Fibroblast of skin of right quadriceps (primary cell): ENCODE measurements at places on chromosomes 16 and 17.

DNA sequence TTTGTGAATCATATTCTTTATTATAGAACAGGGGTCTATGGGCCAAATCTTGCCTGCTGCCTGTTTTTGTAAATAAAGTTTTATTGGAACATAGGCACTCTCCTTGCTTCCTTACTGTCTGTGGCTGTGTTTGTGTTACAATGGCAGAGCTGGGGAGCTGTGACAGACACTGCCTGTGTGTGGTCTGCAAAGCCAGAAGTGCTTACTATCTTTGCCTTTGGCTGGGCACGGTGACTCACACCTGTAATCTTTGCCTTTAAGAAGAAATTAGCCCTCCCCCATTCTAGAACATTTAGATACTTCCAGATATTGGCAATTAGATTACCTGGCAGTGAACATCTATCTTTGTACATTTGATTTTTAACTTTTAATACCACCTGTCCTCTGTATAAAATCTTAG, 308.3 kb downstream of the FOXL1 start:
- DNase-seq: no peak

GRCh38 chr17:75103601-75104554, 5.9 kb upstream of the ARMC7 start:
- DNase-seq: no peak

GRCh38 chr16:50273888-50274325, 7.6 kb downstream of the ADCY7 start:
- DNase-seq: no peak

- DNase-seq: peak; percentile 98
These were observed 13.3 kb upstream of the CAVIN1 start for GRCh38 chr17:42436391-42436790.

DNA sequence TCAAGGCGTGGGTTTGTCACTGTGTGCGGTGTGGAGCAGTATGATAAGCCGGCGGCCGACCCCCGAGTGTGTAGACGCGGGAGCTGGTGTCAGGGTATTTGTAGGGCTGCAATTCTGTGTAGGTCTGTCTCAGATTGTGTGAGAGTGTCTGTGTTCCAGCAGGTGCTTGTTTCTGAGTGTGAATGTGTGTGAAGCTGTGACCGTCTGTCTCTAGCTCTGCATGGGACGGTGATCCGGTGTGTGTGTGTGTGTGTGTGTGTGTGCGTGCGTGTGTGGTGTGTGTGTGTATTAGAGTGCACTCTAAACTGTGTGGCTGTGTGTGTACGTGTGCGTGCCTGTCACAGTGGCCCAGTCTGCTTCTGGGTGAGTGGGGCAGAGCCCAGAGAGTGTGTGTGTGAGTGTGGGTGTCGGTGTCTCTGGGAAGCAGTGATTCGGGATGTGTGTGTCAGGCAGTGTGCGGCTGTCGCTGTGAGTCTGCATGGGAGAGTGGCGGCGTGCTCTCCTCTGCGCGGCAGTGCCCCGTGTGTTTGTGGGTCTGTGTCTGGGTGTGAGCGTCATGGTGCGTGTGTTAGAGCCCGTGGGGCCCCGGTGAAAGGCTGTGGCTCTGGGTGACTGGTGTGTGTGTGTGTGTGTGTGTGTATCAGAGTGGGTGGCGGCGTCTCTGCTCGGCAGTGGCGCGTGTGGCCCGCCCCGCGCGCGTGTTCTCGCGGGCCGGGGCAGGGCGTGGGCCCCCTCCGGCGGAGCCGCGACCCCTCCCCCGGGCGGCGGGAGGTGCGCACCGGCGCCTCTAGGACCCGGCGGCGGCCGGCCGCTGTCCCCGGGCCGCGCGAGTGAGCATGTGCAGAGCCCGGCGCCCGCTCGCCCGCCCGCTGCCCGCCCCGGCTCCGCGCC, at the start of gene WSCD1:
Gene WSCD1 (plus strand): TSS at position 841 of the 891 bp plus-strand sequence. CDS start 10,280 bp downstream, outside the sequence.
- no peak for DNase-seq

GRCh38 chr16:83143788-83144187, 517.0 kb downstream of the CDH13 start:
- DNase-seq: peak; percentile 14

GRCh38 chr17:29572691-29573557, 4.4 kb downstream of the TP53I13 start:
- peak; percentile 51 for DNase-seq

DNA sequence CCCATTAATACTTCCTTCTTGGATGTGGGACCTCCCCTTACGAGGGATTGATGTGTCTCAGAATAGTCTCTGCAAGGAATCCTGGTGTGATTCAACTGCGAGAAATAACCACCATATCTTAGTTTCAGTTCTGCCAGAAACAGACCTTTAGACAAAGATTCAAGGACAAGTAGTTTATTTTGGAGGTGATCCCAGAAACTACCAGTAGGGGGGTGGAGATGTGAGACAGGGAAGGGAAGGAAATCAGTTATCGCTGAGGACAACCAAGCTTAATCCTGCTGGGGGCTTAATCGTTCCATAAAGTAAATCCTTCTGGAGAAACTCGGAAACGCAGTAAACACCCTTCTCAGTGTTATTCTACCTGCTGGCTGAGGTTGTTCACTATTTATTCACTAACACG, 5.0 kb upstream of the SDR42E1 start:
- peak; percentile 75 for DNase-seq

DNA sequence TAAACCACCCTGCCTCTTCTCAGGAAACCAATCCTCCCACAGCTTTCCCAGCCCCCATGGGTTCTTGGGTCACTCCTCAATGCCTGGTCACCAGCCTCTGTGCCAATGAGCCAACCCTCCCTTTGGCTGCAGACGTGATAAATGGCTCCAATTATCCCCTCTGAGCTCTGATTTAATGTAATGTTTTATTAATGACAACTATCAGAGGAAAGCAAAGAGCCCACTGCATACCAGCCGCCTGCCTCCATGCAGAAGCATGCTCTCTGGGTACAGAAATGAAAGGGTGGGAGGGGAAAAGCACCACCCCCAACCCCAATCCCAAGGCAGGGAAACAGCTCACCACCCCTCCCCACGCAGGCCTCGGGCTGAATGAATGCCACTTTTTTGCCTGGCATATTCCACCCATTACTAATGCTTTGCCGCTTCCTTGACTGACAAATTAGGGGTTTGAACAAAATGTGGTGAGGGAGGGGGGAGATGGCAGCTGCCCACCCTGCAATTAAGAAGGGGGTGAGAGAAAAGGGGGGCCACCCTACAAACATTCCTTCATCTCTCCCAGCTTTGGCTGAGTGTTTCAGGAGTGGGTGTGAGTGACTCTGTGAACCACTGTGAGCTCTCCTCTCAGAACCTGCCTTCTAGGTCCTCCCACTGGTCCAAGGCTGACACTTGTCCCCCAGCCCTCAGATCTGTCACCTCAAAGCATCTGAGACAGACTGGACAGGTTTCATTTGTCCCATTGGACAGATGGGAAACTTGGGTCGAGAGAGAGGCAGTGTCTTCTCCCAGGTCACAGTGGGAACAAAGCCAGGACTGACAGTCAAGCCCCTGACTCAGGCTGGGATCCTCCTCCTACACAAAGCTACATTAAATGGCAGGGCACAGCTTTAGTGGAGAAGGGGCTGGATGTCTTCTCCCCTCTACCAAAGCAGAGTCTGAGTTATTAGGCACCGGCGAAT, 161.5 kb downstream of the TMEM132E start:
- DNase-seq: no peak

GRCh38 chr16:26649381-26650045, 417.2 kb upstream of the C16orf82 start:
- DNase-seq: no peak

DNA sequence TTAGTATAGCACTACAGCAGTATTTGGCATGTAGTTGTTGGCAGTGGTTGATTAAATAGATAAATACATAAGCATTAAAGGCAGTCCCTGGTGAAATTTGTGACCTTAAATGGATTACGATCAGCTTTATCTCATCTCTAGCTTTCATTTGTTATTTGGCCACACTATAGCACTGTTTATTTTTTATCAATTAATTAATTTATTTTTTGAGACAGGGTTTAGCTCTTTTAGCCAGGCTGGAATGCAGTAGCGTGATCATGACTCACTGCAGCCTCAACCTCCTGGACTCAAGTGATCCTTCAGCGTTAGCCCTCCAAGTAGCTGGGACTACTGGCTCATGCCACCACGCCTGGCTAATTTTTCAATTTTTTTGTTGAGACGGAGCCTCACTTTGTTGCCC, 18.7 kb upstream of the ARHGAP17 start:
- DNase-seq: no peak

DNA sequence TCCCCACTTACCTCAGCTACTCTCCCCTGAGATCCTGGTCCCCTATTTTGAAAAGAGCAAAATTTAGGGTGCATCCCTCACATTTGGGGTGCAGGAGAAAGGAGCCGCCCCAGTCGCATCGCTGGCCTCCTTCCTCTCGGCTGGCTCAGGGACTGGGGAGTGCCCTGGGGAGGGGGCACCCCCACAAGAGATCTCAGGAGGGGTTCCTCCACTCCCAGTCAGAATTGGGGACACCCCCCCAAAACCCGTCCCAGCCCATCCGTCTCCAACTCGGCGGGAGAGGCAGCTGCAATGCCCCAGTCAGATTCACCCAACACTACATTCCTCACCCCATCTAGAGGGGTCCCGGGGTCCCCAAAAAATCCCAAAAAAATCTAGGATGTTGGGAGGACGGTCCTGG, 3.5 kb upstream of the BCL6B start:
- no peak for DNase-seq

DNA sequence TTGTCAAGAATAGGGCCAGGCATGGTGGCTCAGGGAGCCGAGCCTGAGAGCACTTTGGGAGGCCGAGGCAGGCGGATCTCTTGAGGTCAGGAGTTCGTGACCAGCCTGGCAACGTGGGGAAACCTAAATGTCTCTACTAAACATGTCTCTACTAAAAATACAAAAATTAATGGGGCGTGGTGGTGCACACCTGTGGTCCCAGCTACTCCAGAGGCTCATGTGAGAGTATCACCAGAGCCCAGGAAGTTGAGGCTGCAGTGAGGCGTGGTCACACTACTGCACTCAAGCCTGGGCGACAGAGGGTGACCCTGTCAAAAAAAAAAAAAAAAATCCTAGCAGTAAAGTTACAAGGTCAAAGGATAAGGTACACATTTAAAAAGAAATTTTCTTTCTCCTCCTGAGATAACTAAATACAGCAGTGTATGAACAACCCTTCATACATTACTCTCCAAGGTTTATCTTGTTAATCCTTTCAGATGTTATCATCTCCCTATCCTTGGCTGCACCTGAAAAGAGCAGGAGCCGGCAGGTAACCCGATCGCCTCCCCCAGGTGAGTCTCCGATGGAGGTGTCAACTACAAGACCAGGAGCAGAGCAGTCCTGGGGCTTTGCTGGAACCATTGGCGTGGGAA, 122.3 kb downstream of the GOSR1 start:
- DNase-seq: no peak

GRCh38 chr17:77045441-77046041, 95.2 kb upstream of the SEC14L1 start:
- no peak for DNase-seq

GRCh38 chr17:68197091-68197996, 50.5 kb upstream of the AMZ2 start:
- DNase-seq: no peak

- DNase-seq: no peak
These were observed 14.1 kb downstream of the ALDH3A1 start for GRCh38 chr17:19733953-19734526.

- peak; percentile 77 for DNase-seq
These were observed 63.9 kb downstream of the MYO1D start for GRCh38 chr17:32813021-32813420.

- peak; percentile 29 for DNase-seq
These were observed 92.5 kb downstream of the SDK2 start for GRCh38 chr17:73551759-73552158.

GRCh38 chr16:23876256-23876896, 40.6 kb downstream of the PRKCB start:
- DNase-seq: no peak

- DNase-seq: no peak
These were observed 60.4 kb upstream of the AKTIP start for GRCh38 chr16:53563426-53563825.

GRCh38 chr17:6303664-6304063, 131.3 kb downstream of the AIPL1 start:
- DNase-seq: peak; percentile 15

DNA sequence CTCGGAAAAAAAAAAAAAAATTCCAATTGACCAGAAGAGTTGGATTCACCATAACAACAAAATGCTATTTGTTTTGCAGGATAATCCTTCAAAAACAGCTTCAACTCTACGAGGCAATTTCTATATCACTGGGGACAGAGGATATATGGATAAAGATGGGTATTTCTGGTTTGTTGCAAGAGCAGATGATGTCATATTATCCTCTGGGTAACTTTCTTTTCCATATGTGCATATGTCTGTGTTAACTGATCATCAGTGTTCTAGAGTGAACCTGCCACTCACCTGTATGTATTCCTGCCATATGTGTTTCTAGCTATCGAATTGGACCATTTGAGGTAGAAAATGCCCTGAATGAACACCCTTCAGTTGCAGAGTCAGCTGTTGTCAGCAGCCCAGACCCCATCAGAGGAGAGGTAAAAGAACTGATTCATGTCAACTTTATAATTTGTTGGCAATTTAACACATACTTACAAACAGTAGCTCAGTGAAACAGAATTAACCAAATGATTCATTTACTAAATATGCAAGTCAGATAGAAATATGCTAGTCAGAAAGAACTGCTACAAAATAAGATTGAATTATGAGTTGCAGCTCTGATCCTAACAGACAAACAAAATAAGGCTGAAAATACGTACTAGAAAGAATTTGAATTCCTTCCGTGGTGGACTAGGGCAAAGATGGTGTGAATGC, 14.2 kb downstream of the ERI2 start:
- peak; percentile 28 for DNase-seq

- DNase-seq: no peak
These were observed 90.5 kb downstream of the SEC14L1 start for GRCh38 chr17:77231076-77231871.

DNA sequence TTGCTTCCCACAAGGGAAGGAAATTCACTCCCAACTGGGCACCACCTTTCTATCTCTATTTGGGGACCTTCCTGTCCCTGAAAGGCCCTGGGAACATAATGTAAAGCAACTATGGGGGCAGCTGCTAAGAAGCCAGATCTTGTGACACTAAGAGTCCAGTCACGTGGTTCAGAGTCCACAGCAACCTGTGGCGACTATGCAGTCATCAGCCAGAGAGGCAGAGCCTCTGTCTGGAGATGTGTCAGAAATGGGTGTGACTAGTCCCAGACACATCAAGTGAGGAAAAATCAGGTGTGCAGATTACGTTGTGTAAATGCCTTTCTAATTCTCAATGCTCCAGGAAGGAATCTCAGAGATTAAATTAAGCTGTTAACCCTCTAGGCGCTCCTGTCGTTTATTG, 26.6 kb upstream of the SKAP1 start:
- DNase-seq: no peak
